Activated naive CD4-positive, alpha-beta T cell treated with anti-CD3 and anti-CD28 coated beads, Interleukin-2, amount 50 U/mL, for 72 hours (primary cell): ENCODE measurements at places on chromosomes 2 and 18.

DNA sequence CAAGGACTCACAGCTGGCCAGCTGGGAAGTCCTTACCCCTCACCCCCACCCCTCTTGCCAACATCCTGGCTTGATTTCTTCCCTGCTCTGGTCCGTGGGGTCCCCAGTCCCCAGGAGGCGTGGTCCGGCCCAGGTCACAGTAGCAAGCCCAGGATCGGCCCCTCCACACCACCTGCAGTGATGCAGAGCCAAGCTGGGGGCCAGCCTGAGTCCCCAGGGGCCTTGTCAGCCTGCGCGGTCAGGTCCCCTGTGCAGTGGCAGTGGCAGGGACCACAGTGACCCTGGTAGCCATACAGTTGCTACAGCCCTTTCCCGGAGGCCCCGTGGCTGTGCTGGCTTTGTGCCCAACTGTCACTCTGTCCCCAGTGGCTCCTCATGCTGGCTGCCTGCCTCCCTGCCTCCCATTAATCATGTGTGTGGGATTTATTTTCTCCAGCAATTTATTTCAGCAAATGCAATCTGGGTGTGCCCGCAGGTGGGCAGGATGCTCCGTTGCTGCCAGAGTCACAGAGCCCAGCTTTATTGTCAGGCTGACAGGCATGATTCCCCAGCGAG, 8.8 kb upstream of the PRSS56 start:
- no peak for DNase-seq

GRCh38 chr18:57497372-57498294, 62.5 kb downstream of the ONECUT2 start:
- DNase-seq, result no peak

GRCh38 chr2:8872821-8873432, 35.5 kb upstream of the KIDINS220 start:
- no peak for DNase-seq

DNA sequence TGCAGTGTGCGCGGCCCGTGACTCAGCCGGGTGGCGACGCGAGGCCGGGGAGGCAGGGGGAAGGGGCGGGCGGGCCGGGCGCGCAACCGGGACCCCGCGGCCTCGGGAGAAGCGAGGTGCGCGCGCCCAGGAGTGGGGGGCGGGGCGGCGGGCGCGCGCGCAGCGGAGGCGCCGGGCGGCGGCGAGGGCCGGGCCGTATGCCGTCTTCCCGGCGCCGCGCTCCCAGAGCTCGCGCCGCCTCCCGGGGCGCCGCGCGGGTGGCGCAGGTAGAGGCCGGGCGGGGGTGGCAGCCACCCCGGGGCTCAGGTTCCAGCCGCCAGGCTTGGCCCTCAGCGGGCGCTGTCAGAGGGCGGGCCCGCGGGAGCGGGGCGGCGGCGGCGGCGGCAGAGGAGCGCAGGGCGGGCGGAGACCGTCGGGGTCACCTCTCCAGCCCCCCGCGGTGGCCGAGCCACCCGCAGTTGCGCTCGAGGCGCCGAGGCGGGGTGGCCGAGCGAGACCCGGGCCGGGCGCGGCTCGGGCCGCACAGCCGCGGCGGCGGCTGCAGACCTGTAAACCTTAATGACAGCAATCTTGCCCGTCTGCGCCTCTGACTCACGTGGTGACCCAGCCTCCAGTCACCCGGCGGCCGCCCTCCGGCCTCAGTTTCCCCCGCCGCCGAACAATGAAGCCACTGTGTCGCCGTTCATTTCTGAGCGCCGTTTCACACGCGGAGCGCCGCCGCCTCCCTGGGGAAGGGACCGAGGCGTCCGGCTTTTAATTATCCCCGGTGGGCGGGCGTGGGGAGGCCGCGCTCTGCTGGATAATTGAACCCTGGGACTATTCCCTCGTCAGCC, 25.3 kb upstream of the SMAD7 start:
- DNase-seq, result peak; percentile 59

GRCh38 chr2:190670182-190670946, 21.5 kb downstream of the NAB1 start:
- DNase-seq, result no peak

DNA sequence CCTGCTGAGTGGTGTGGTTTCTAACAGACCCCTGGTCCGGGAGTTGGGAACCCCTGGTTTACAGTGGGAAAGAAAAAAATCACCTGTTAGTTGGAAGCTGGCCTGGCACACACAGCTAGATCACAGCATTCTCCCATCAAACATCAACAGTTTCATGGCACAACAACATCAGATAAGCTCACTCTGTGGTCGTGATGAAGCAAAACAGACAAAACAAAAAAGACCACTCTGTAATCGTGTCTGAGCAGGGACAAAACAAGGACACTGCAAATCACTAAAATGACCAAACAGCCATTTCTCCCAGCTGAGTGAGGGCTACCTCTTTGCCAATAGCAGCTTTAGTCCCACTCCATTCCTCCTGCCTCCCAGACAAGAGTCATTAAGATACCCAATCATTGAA, 9.0 kb upstream of the IMPACT start:
- no peak for DNase-seq

DNA sequence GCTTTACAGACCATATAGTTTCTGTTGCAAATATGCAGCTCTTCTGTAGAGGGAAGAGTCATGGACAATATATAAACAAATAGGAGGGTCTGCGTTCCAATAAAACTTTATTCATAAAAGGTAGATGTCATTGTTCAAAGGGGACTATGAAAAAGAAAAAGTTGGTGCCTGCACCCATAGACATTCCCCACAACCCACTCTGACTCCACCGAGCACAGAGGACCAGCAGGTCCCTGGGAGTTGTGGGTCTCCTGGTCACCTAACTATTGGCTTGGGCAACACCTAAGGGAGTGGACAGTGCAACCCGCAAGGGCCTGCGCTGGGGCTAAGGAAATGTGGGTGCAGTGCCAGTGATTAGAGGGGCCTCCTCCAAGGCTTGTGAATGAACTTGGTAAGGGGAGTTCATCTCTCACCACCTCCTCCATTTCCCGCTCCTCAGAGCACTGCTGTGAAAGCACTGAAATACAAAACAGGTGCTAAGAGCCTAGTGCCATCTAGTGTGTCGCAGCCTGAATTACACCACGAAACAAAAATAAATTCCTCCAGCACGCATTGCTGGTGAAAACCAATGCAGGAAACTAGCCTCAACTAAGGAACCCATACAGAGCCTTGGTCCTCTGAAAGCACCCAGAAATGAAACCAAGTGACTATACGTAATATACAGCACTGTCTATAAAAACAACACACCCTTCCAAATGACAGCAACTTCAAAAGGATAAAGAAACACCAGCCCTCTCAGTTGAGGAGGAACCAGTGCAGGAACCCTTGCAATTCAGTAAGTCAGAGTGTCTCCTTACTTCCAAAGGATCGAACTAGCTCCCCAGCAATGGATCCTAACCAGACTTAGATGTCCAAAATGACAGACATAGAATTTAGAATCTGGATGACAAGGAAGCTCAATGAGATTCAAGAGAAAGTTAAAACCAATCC, 166.6 kb downstream of the RNF144A start:
- DNase-seq, result no peak

- DNase-seq, result no peak
Measured at GRCh38 chr18:21761471-21762115, 21.0 kb downstream of the MIB1 start.

- no peak for DNase-seq
Measured at GRCh38 chr2:58631986-58632385, 390.9 kb upstream of the FANCL start.

- DNase-seq, result no peak
Measured at GRCh38 chr2:79327460-79327859, 167.9 kb upstream of the REG3A start.

GRCh38 chr2:203853271-203853670, 14.3 kb upstream of the CTLA4 start:
- no peak for DNase-seq

- DNase-seq, result no peak
Measured at GRCh38 chr2:201642086-201642578, 1.2 kb downstream of the TMEM237 start.

- DNase-seq, result no peak
Measured at GRCh38 chr2:9617296-9617695, 13.5 kb downstream of the YWHAQ start.

- no peak for DNase-seq
Measured at GRCh38 chr2:196421880-196422279, 217.6 kb upstream of the CCDC150 start.

GRCh38 chr18:31030574-31031278, 11.8 kb downstream of the DSC3 start:
- no peak for DNase-seq

- no peak for DNase-seq
Measured at GRCh38 chr2:168515502-168515901, 59.4 kb downstream of the CERS6 start.

DNA sequence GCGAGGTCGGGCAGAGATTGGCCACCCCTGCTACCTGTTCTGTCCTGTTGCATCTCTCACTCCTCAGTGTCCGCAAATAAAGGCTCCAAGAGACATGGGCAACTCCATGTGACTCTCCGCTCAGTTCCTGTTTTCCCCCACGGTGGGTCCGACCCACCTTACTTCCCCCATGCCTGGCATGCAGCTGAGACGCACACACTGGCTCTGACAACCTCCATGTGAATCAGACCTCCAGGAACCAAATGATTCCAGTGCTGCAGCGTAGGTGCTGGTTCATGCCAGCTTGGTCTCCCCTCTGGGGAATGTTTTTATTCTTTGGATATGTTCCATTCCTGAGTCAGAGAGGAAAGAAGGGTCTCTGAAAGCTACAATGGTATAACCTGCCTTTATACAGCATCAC, 221.5 kb downstream of the SH3RF3 start:
- DNase-seq, result no peak

DNA sequence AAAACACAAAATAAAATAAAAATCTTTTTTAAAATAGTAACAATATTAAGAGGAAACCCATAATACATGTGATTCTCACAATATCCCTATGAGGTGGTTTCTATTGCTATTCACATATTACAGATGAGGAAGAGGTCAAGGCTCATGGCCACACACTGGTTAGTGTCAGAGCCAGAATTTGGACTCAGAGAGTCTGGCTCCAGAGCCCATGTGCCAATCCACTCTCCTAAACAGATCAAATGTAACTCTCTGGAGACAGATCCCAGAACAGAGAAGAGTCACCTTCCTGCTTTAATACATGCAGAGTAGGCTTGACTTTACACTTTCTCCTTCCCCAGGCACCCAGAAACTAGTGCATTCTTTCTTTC, 10.1 kb upstream of the SLC11A1 start:
- no peak for DNase-seq

- DNase-seq, result no peak
Measured at GRCh38 chr2:43333656-43334144, 107.3 kb upstream of the ZFP36L2 start.

DNA sequence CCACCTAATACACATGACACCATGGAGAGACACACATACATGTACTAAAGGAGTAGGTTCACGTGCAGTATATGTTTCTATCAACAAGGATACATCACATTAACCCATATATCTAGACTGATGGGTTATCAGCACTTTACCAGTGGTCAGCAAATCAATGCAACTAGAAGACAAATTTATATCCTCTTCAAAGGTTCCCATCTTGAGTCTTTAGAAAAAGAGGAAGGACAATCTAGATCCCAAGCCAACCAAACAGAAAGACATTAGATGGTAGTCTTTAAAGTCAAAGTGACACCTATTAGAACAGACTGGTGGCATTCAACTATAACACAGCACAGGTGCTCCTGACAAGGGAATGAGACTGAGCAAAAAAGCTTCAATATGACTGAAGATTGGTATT, 13.8 kb upstream of the SERTAD2 start:
- no peak for DNase-seq

DNA sequence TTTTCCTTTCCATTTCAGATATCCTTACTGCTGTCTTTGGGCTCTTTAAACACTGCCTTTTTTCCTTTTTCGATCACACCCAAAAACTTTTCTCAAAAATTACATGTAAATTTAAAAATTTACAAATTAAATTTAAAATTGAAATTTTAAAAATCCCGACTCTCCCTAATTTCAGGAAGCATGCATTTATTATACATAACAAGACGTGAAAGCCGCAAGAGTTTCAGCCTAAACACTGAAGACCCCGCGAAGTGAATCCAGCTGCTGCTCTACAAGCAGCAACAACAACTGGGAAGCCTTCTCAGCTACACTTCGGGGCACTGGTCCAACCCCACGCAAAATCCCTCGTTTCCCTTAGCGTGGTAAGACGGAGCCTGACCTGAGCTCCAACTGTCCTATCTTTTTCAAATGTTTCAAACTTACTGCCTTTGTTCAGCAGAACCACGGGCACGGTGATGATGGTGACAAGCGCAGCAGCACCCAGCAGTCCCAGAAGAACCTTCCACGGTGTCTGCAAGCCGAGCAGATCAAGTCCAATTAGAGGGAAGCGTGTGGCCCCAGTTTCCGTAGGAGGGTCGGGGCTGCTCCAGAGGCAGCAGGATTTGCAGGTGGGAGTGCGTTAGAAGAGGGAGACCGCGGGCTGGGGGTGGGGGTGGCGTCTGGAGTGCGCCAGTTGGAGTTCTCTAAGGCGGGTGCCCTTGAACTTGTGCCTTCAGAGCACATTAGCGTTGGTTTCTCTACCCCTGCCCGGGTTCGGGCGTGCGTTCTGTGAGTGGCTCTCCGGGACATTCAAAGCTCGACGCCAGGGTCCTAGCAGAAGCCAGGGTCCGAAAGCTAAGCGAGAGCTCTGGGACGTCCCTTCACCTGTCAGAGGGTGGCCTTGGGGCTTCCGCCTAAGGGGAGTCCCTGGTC, 783 bp downstream of the DPP4 start:
- DNase-seq, result no peak

DNA sequence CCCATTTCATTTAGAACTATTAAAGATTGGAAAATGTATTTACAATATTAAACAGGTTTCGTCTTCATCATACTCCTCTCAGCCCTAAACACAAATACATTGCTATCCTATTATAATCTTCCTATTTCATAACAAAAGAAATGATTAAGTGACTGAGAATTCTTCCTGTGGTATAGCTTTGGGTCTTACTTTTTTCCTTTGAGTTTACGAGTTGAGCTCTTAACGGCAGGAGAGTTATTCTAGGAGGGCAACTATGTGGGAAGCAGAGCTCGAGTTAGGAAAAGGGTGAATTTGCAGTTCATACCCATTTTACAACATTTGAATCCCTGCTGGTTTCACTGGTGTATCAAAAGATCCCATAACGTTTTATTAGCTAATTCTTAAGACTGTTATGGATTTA, 105.0 kb downstream of the FIGN start:
- DNase-seq, result no peak

GRCh38 chr2:68172521-68172920, 14.8 kb downstream of the PNO1 start:
- DNase-seq, result no peak

DNA sequence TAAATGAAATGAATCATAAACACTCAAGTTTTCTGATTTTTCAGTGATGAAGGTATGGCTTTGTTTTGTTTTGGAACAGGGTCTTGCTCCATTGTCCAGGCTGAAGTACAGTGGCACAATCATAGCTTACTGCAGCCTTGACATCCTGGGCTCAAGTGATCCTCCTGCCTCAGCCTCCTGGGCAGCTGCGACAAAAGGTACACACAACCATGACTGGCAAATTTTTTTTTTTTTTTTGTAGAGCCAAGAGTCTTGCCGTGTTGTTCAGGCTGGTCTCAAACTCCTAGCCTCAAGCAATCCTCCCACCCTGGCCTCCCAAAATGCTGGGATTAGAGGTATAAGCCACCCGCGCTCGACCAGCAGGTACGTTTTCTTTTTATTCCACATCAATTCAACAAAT, 22.5 kb upstream of the LRP2 start:
- DNase-seq, result no peak

GRCh38 chr2:203623661-203624060, 82.8 kb upstream of the CD28 start:
- DNase-seq, result no peak

GRCh38 chr2:28193630-28194403, 198.8 kb upstream of the FOSL2 start:
- no peak for DNase-seq

- no peak for DNase-seq
Measured at GRCh38 chr2:139622691-139623090, 842.5 kb upstream of the NXPH2 start.

GRCh38 chr18:2978208-2978607, 34.7 kb downstream of the LPIN2 start:
- DNase-seq, result no peak
